ENCODE measurements at places on chromosomes 16 and 17.

DNA sequence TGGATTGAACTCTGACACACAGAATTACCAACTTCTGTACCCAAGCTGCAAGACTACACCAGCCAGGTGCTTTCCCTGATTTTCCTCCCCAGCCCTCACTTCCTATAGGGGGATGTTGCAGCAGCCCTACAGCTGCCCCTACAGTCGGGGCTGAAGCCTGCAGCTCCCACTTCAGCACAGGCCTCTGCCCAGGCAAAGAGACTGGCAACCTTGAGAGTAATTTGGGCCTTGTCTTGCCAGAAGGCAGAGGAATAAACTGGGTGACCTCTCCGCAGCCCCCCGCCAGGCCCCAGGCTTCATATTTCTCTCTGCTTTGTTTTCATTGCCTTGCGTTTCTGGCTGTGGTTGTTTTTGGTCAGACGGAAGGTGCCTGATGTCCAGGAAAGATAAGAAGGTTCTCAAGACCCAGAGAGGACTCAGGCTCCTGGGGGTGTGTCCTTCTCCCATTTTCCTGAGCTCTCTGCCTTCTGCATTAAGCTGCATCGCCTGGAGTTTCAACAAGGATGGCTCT is 32.0 kb downstream of the SLC6A4 start:
- peak; percentile 60 for DNase-seq
- no peaks in the 10 kb centered on the region for H3K4me1 ChIP-seq
- no peak overlapping the region for H3K4me3 ChIP-seq
- no peaks in the 10 kb centered on the region for H3K27me3 ChIP-seq

DNA sequence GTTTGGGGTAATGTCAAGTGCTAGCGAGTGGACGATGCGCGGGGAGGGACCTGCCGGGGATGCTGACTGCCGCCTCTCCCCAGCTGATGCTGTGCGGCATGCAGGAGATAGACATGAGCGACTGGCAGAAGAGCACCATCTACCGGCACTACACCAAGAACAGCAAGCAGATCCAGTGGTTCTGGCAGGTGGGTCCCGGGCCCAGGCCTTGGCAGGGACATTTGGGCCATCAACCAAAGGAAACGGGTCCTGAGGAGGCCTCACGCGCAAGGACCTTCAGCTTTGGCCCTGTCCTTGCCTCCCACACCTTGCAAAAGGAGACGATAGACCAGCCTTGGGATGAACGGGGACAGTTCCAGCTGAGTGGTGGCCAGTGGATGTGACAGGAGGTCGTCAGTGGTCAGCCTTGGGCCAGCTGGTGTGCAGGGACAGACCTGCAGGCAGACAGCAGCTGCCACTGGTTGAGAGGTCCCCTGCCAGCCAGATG is 13.6 kb upstream of the CLEC18A start:
- DNase-seq, result peak; percentile 41
- H3K4me3 ChIP-seq, result no peak overlapping the region
- no peaks in the 10 kb centered on the region for H3K27me3 ChIP-seq
- no peaks in the 10 kb centered on the region for H3K36me3 ChIP-seq
- H3K4me1 ChIP-seq, result no peaks in the 10 kb centered on the region

GRCh38 chr16:5634666-5635180 is 537.1 kb upstream of the EEF2KMT start:
- H3K27ac ChIP-seq, result no peak overlapping the region
- DNase-seq, result no peak
- no peaks in the 10 kb centered on the region for H3K4me1 ChIP-seq
- H3K4me3 ChIP-seq, result no peak overlapping the region

- no peaks in the 10 kb centered on the region for H3K4me1 ChIP-seq
- no peak overlapping the region for H3K27ac ChIP-seq
Observed at GRCh38 chr16:1548233-1548632, 14.8 kb downstream of the TMEM204 start.

All from mesendoderm (in vitro differentiated cells).